Activated CD8-positive, alpha-beta T cell treated with anti-CD3 and anti-CD28 coated beads for 36 hours (primary cell): ENCODE measurements at places on chromosomes 4 and X. TPM values are rescaled to one million over a fixed set of nuclear protein-coding genes. Genes with fewer than 3 reads are reported as not detected.
A peak's percentile ranks its signal among the peaks of the same experiment; 100 is the strongest.

- no peak for DNase-seq
Measured at GRCh38 chr4:88791274-88791673, 93.6 kb upstream of the NAP1L5 start.

GRCh38 chr4:176999935-177000543, 207.3 kb upstream of the VEGFC start:
- no peak for DNase-seq

- DNase-seq: no peak
Measured at GRCh38 chr4:83067058-83067639, 32.2 kb downstream of the COPS4 start.

DNA sequence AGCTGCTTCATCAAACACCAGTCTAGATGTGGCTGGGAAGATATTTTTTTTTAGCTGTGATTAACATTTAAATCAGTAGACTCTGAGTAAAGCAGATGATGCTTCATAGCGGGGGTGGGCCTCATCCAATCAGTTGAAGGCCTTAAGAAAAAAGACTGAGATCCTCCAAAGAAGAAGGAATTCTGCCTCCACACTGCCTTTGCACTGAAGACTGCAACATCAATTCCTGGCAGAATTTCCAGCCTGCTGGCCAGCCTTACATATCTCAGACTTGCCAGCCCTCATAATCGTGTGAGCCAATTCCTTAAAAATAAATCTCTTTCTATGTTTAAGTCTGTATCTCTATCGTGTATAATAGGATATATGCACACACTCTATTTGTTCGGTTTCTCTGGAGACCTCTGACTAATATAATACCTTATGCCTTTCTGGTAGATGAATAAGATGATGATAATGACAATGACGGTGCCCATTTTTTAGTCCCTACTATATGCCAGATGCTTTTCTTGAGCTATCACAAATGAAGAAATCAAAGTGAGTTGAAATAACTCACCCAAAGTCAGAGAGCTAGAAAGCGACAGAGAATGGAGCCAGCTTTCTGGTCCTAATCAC, 66.1 kb upstream of the SOD3 start:
- DNase-seq: no peak

GRCh38 chrX:10117864-10118377, 38.9 kb upstream of the CLCN4 start:
- no peak for DNase-seq

GRCh38 chr4:152359208-152360044, 176.5 kb downstream of the FBXW7 start:
- DNase-seq: no peak

DNA sequence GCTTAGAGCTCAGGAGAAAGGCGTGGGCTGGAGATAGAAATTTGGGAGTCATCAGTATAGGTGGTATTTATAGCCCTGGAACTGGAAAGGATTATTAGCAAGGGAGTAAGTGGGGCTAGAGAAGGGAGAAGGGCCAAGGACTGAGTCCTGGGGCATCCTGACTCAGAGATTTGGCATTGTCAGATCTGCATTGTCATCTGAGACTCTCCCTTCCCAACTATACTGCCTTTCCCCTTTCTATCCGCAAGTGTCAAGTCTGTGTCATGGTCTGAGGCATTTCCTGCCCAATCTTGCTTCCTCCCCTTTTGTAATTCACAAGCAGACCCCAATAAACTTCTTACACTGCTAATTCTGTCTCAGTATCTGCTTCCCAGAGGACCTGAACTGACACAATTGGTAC, 24.4 kb upstream of the SLC25A43 start:
- no peak for DNase-seq

DNA sequence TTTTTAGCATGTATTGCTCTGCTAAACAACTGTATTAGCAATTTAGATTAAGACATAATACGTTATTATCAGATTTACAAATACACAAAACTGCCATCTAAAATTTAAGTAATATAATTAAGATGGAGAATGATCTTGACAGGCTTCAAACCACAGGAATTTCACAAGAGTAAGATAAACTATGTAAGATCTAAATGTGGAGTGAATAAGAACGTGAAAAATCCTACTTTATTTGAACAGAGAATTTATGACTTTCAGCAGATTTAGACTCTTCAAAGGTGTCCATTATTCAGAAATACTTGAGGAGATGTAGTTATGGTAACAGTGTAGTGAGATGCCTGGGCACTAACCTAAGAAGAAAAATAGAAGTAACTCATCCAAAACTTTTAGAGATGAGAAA, 73.2 kb downstream of the SLC4A4 start:
- DNase-seq: no peak

- no peak for DNase-seq
Measured at GRCh38 chrX:68429216-68429615, 4.1 kb downstream of the OPHN1 start.

The SUPT20HL1 gene
- not detected for total RNA-seq

The TXK gene
- 20.6 TPM for total RNA-seq

The TAF7L gene
- total RNA-seq: not detected

- DNase-seq: peak; percentile 15
Measured at GRCh38 chrX:47145395-47146120, 537 bp downstream of the RBM10 start.

The F8A1 gene
- 40.6 TPM for total RNA-seq

GRCh38 chrX:11334165-11334564, 41.0 kb downstream of the AMELX start:
- DNase-seq: no peak

The FGF13 gene
- not detected for total RNA-seq

DNA sequence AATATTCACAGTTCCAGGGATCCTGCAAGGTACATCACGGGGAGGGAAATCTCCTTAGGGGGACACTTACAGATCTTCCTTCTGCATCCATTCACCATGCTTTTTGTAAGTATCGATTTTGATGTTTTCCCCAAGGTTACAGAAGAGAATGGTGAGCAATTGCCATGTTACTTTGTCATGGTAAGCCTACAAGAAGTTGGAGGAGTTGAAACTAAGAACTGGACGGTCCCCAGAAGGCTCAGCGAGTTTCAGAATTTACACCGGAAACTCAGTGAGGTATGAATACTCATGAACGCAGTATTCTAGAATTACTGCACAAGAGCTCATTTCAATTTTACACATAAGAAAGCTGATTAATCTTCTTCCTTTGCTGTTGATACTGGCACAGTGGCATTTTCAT, 53.9 kb downstream of the LRP2BP start:
- peak; percentile 18 for DNase-seq

The SSX1 gene
- not detected for total RNA-seq

The SAGE1 gene
- not detected for total RNA-seq

The SH3D19 gene
- not detected for total RNA-seq

GRCh38 chrX:80765220-80765625, 44.5 kb downstream of the BRWD3 start:
- no peak for DNase-seq

DNA sequence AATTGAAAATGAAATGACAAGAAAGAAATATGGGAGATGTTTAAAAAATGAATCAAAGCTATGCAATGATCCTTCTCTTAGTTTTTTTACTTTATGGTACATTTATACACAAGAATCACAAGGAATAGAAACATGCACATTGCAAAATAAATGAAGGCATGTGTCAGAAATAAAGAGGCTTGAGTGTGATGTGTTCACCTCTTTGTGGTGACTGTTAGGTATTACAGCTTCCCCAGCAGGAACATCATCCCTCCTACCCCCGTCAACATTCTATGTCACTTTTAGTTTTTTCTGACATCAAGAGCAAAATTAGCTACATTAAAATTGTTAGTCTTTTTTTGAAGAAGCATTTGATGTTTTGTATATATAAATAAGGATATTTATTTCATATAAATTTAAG, 214.8 kb downstream of the SLC4A4 start:
- DNase-seq: no peak

The DCAF12L2 gene
- total RNA-seq: not detected

GRCh38 chrX:24498181-24498580, 33.1 kb downstream of the PDK3 start:
- peak; percentile 11 for DNase-seq

The TMEM35A gene
- total RNA-seq: not detected

The FABP2 gene
- not detected for total RNA-seq

GRCh38 chr4:111854494-111855087, 290.7 kb upstream of the FAM241A start:
- DNase-seq: peak; percentile 24

DNA sequence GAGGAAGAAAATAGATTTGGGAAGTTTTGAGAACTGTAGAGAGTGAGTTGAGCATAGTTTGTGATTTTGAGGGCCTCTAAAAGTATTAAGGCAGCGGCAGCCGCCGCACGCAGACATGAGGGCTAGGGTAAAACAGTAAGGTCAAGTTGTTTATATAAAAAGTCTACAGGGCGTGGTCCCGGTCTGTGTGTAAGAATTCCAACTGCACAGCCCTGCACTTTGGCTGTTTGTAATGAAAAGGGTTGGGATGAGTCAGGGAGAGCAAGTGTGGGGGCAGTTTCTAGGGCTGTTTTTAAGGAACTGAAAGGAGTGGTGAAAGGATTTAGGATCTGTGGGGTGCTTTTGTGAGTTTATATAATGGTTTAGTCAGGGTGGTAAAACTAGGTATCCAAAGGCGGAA, 55.0 kb downstream of the BEX3 start:
- no peak for DNase-seq

GRCh38 chr4:48081196-48081595, 52.9 kb downstream of the TXK start:
- no peak for DNase-seq

The STPG2 gene
- 0.16 TPM for total RNA-seq

- DNase-seq: no peak
Measured at GRCh38 chr4:71648448-71648847, 135.4 kb downstream of the GC start.

DNA sequence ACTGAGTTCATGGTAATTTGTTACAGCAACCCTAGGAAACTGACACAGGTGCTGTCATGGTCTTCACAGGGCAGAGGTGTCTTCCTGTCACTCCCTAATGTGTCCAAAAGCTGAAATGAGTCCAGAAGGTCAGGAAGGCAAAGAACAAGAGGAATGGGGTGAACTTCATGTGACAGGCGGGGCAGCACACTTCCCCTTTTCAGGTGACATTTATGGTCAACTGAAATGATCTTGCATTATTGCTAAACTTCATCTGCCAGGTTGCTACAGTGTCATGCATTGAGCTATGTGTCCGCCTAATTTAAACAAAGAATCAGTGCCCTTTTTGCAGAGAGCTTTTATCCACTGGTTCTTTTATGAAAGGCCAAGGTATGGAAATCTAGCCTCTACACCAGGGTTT, 15.9 kb upstream of the CCDC149 start:
- DNase-seq: no peak

The SATL1 gene
- not detected for total RNA-seq

GRCh38 chr4:42607011-42607726, 49.7 kb downstream of the ATP8A1 start:
- DNase-seq: no peak

The TMPRSS11E gene
- total RNA-seq: not detected

The STATH gene
- not detected for total RNA-seq

GRCh38 chrX:135421932-135422809, at the start of gene SMIM10L2A:
Gene SMIM10L2A (plus strand): TSS chrX:135421944. CDS start chrX:135422132, 188 bp downstream.
- peak; percentile 14 for DNase-seq

DNA sequence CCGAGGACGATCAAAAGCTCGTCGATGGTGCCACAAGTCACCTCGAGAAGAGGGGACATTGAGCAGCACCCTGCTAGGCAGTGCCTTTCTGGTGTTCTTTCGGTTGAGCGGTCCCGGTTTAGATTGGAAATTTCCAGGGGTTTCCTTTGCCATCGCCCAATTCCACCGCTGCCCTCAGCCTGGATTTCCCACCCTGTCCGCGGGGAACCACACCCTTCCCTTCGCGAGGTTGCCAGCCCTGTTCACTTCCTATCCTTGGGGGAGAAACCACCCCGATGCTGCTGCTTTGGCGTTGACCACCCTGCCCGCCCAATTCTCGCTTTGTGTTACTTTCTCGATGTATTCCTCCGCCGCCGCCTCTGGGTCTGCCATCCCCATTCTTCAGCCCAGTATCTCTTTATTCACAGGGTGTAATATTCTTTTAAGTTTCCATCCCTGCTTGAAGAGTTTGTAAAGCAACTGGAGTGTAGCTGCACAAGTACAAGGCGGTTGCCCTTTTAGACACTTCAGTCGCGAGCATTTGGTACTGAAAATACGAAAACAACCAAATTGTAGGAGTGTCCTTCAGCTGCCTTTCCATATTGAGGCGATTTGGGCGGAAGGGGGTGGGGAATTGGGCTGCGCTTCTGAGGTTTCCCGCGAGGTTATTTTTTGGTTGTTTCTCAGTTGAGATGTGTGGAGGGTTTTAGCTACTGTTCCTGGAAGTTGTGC, 1.1 kb downstream of the OGT start:
- DNase-seq: peak; percentile 71

- no peak for DNase-seq
Measured at GRCh38 chr4:153016592-153016991, 80.5 kb downstream of the FHDC1 start.

The YY2 gene
- total RNA-seq: 2.0 TPM

- DNase-seq: no peak
Measured at GRCh38 chr4:174528226-174528625, 5.9 kb upstream of the HPGD start.

DNA sequence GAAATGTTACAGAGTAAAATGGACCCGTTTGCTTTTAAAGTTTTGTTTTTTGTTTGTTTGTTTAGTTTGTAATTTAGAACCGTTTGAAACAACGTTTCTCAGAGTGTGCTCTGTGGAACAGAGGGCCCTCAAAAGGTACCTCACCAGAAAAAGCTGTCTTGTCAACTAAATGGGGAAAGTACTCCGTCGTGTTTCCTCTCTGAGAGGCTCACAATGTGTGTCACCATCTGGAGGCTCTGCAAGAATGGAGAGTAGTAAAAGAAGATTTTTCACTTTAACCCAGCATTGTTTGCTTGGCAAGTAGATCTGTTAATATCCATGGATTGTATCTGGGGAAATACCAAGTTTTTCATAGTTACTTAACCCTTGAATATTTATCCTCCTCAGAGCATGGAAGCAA, 1.5 kb upstream of the ENPEP start:
- DNase-seq: no peak

DNA sequence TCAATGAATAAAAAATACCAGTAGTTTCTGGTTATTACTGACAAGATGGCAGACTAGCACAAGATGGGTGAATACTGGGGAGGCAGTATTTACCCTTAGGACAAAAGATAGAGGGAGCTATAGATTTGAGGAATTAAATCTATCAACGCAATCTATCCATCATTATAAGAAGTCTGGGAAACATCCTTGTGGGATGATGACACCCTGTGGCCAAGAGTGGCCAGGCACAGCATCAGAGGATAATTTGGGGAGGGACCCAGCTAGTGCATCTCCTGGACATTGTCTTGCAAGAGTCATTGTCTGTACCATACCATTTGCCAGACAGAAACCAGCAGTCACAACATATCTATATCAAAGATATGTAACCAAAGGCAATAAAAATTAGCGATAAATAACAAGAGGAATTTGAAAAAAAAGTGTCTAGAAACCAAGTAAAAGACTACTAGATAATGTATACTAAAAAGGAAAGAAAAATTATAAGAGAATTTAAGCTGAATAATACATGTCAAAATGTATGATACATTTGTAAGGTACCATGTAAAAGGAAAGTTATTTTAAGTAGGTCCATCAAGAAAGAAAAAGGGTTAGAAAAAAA, 22.9 kb downstream of the KCTD8 start:
- no peak for DNase-seq

GRCh38 chrX:10103023-10103422, 53.8 kb upstream of the CLCN4 start:
- DNase-seq: no peak

The ITM2A gene
- 63.1 TPM for total RNA-seq

The PAGE1 gene
- total RNA-seq: not detected

The CSAG3 gene
- total RNA-seq: not detected
